ENCODE measurements at places on chromosomes 16 and 17.

- H3K4me3 ChIP-seq, result no peak overlapping the region
- H3K4me1 ChIP-seq, result no peaks in the 10 kb centered on the region
- H3K27ac ChIP-seq, result no peak overlapping the region
Measured at GRCh38 chr16:60681043-60681442, 1355.2 kb downstream of the CDH8 start.

- H3K27me3 ChIP-seq, result no peaks in the 10 kb centered on the region
- H3K4me1 ChIP-seq, result peaks cover 70% of the 10 kb centered on the region
- DNase-seq, result no peak
Measured at GRCh38 chr16:50699326-50700159, 6.1 kb downstream of the NOD2 start.

DNA sequence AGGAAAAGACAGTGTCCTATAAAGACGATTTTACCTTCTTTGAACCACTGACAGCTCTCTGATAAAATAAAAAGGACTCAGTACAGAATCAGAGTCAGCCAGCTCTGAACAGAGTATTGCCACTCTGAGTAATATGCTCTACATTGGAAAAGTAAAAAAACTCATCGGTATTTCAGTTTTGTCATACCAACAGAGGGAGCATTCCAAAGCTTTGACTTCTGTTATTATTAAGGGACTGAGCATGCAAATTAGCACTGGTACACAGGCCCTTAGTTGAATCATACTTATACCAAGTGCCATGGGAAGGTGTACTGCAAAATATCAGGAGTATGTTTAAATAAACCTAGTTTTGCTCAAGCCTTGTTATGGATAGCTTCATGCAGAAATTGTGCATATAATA lies 509.0 kb upstream of the KIF2B start:
- no peaks in the 10 kb centered on the region for H3K27me3 ChIP-seq
- no peak overlapping the region for H3K27ac ChIP-seq
- DNase-seq, result no peak
- H3K36me3 ChIP-seq, result no peaks in the 10 kb centered on the region
- H3K4me3 ChIP-seq, result no peak overlapping the region
- no peaks in the 10 kb centered on the region for H3K4me1 ChIP-seq

GRCh38 chr16:9062301-9062700 lies 29.1 kb upstream of the HAPSTR1 start:
- no peak for DNase-seq
- no peak overlapping the region for H3K27ac ChIP-seq
- H3K36me3 ChIP-seq, result no peaks in the 10 kb centered on the region

GRCh38 chr17:50871364-50871763 lies 5.2 kb upstream of the TOB1 start:
- no peaks in the 10 kb centered on the region for H3K27me3 ChIP-seq
- H3K4me1 ChIP-seq, result no peaks in the 10 kb centered on the region
- no peak for DNase-seq
- no peak overlapping the region for H3K4me3 ChIP-seq
- H3K27ac ChIP-seq, result no peak overlapping the region

DNA sequence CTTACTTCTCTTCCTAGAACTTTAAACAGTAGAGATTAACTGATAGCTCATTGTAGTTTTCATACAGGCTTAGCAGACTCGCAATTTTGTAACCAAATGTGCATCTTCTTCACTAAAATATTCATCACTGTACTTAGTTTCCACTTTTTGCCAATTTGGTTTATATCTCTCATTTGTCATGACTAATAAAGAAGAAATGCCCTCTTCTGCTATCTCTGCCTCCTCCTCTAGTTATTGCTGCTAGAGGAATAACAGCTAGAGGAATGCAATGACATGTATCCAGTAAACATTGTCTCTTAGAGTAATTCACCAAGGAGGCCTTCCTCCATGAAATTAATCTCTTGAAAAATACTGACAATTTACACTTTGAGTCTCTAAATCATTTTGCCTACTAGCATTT lies 115.5 kb upstream of the COX10 start:
- H3K4me1 ChIP-seq, result peaks cover 12% of the 10 kb centered on the region
- H3K27ac ChIP-seq, result no peak overlapping the region
- H3K36me3 ChIP-seq, result no peaks in the 10 kb centered on the region
- no peaks in the 10 kb centered on the region for H3K27me3 ChIP-seq

DNA sequence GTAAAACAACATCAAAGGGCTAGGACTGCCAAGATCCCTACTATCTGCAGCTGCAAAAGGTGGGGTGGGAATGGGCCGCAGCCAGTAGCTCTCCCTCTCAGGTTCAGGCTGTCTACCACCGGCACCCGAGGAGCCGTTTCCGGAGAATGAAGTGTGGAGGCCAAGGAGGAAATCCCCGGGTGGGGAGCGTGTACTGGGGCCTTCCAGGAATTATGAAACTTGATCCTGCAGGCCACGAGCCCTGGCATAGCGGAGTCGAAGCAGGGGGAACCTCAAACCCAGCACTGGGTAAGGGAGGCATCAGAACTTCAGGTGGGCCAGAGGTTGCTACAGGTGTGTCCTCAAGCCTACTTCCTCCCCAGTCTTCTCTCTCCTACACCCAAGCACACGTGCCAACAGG lies 5.1 kb downstream of the INPP5K start:
- no peaks in the 10 kb centered on the region for H3K27me3 ChIP-seq
- H3K4me3 ChIP-seq, result no peak overlapping the region
- peaks cover 5% of the 10 kb centered on the region for H3K36me3 ChIP-seq

DNA sequence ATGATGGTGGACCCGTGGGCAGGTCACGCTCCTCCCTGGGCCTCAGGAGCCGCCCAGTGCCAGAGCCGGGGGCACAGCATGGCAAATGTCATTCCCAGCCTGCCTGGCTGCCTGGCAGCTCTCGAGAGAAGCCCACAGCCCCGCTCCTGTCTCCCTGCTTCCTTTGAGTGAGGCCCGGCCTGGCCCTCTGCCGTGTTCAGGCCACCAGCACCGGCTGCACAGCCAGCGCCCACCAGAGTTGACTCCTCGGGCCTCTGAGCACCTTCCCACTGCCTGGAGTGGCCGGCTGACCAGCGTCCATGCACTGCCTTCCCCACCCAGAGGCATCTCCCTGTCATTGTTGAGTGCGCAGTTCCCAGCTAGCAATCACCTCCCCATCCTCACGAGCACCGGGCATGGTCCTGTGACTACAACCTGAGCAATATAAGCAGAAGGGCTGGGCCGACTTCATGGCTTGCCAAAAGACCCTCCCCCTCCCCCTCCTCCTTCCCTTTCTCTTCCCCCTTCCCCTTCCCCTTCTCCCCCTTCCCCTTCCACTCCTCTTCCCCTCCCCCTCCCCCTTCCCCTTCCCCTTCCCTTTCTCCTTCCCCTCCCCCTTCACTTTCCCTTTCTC lies 11.9 kb upstream of the SLC38A10 start:
- DNase-seq, result no peak
- H3K27me3 ChIP-seq, result no peaks in the 10 kb centered on the region
- H3K4me3 ChIP-seq, result no peak overlapping the region
- no peaks in the 10 kb centered on the region for H3K36me3 ChIP-seq

GRCh38 chr16:87410530-87410929 lies 18.4 kb downstream of the MAP1LC3B start:
- no peak for DNase-seq
- H3K36me3 ChIP-seq, result peaks cover 22% of the 10 kb centered on the region
- H3K27ac ChIP-seq, result no peak overlapping the region
- peaks cover 13% of the 10 kb centered on the region for H3K4me1 ChIP-seq
- H3K4me3 ChIP-seq, result no peak overlapping the region

GRCh38 chr16:47374629-47375028 lies 86.2 kb downstream of the ITFG1 start:
- H3K4me3 ChIP-seq, result no peak overlapping the region
- no peaks in the 10 kb centered on the region for H3K27me3 ChIP-seq
- H3K36me3 ChIP-seq, result peaks cover 53% of the 10 kb centered on the region
- no peaks in the 10 kb centered on the region for H3K4me1 ChIP-seq
- no peak overlapping the region for H3K27ac ChIP-seq
- no peak for DNase-seq

- H3K4me3 ChIP-seq, result no peak overlapping the region
- H3K27me3 ChIP-seq, result peaks cover 4% of the 10 kb centered on the region
- H3K36me3 ChIP-seq, result no peaks in the 10 kb centered on the region
- DNase-seq, result no peak
Measured at GRCh38 chr17:15392326-15392741, 50.9 kb upstream of the TEKT3 start.

- H3K4me1 ChIP-seq, result no peaks in the 10 kb centered on the region
- no peaks in the 10 kb centered on the region for H3K27me3 ChIP-seq
- no peak overlapping the region for H3K27ac ChIP-seq
- peaks cover 9% of the 10 kb centered on the region for H3K36me3 ChIP-seq
Measured at GRCh38 chr17:67110619-67111018, 66.3 kb downstream of the CACNG1 start.

- no peak overlapping the region for H3K27ac ChIP-seq
- peaks cover 43% of the 10 kb centered on the region for H3K36me3 ChIP-seq
- H3K27me3 ChIP-seq, result no peaks in the 10 kb centered on the region
- DNase-seq, result no peak
- H3K4me1 ChIP-seq, result no peaks in the 10 kb centered on the region
Measured at GRCh38 chr16:2056681-2057407, 9.1 kb downstream of the TSC2 start.

- peak overlapping the region; percentile 96 for H3K27ac ChIP-seq
- peaks cover 62% of the 10 kb centered on the region for H3K4me1 ChIP-seq
- H3K36me3 ChIP-seq, result no peaks in the 10 kb centered on the region
- DNase-seq, result no peak
- peaks cover 27% of the 10 kb centered on the region for H3K27me3 ChIP-seq
- peak overlapping the region; percentile 79 for H3K4me3 ChIP-seq
Measured at GRCh38 chr16:73058221-73058615, 10.3 kb upstream of the ZFHX3 start.

GRCh38 chr17:73998653-73999645 lies 204.5 kb upstream of the RPL38 start:
- H3K4me3 ChIP-seq, result no peak overlapping the region
- H3K36me3 ChIP-seq, result no peaks in the 10 kb centered on the region
- no peaks in the 10 kb centered on the region for H3K4me1 ChIP-seq
- no peak overlapping the region for H3K27ac ChIP-seq
- DNase-seq, result no peak

All from esophagus squamous epithelium (tissue), 5 donors.